ENCODE measurements at places on chromosomes 5 and 9.

GRCh38 chr9:113628621-113629020 lies 165.1 kb downstream of the RGS3 start:
- no peak for DNase-seq

GRCh38 chr5:40675396-40676133 lies 4.2 kb upstream of the PTGER4 start:
- no peak for DNase-seq

DNA sequence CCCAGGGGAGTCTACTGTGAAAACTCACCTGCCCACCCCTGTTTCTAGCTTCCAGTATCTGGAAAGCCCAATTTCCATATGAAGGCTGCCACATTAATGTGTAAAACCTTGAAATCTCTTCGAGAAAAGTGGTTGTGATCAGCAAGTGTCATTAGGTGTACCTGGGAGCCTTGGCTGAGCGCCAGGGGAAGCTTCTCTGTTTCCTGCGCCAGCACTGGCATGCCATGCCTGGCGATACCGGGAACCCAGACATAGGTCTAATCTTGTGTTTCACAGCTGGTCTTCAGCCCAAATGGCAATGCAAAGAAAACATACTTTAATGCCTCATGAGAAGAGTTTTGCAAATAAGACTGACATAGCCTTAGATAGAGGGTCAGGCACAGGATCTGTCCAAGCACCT lies 101.6 kb downstream of the TENT4A start:
- no peak for DNase-seq

DNA sequence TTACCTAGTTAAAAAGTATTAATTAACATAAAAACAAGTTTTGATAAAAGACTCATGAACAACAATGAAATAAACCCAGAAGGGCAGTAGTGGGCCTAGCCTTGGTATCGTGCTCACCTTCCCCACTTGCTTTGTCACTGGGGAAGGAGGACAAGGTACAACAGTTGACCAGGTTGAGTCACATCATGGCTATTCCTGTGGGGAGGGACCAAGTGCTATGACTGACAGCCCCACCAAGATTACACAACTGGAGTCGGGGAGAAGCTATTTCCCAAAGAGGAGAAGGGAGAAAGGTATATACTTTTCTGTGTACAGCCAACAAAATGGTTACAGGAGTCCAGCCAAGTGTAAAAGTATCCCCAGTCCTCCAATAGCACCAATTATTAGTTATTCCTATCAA lies 251.3 kb upstream of the RFX3 start:
- DNase-seq = no peak

- DNase-seq = no peak
Observed at GRCh38 chr5:116343961-116344360, 230.7 kb downstream of the SEMA6A start.

DNA sequence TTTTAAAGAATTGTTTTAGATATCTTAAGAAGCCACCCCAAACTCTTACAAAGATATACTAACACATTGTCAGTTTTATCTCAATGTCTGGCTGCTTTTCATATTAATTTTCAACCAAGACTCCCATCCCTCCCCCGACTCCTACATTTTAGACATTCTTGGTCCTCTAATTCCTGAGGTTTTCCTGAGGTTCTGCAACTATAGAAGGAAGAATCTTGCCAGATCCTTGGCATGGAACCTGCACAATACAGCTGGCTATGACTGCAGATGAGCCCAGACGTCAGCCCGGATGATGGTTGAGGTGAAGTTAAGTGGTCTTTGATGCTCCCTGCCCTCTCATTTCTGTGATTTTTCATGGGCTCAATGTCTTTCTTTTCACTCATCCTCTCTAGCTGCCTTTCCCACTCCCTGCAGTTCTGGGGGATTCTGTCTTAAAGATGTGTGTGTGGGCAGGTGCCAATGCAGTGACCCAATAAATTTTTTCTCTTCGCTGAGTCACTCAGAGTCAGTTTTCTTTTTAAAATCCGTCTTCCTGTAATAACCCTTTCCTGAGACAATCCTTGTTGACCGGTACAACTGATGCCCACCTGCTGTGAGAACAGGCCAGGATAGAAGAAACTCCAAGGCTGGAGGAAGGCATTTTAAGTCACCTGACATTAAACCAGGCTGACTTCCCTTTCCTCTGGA lies 237.8 kb upstream of the GAS1 start:
- DNase-seq = no peak

DNA sequence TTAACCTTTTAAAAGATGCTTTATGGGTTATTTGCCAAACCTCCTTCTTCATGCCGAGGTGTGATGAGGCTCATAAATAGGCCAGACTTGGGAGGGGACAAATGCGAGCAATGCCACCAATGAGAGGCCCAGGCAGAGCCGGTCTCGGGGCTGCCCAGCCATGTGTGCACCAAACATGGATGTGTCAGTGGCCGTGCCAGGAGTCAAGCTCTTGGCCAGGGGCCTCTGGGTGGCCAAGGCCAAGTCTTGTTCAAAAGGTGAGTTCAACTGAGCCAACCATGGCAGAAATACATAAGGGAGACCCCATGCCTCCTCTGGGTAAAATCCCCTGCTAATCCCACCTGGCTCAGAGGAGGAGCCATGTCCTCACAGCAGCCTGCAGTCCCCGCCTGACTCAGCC lies 10.9 kb upstream of the LCN15 start:
- DNase-seq = no peak

- peak; percentile 63 for DNase-seq
Observed at GRCh38 chr9:99249619-99250018, 27.5 kb downstream of the SEC61B start.
